EL (cell line): ENCODE measurements at places on chromosomes 12 and 14.

DNA sequence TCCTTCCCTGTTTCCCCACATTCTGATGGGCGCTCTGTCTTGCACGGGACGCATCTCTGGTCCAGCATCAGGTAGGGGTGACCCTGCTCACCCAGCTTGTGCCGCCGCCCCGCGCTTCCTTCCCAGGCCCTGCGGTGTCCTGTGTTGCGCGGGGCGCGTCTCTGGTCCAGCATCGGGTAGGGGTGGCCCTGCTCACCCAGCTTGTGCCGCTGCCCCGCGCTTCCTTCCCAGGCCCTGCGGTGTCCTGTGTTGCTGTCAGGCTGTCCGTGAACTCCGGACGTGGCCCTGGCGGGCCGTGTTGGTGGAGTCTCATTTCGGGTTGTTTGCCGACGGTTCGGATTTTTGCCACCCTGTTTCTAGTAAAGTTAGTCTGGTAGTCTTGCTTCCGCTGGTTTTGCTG, 6.8 kb downstream of the FBRSL1 start:
- DNase-seq = no peak

- DNase-seq = no peak
These were observed at the start of gene TMEM30B for GRCh38 chr14:61281186-61281947. TSS of gene TMEM30B (minus strand) at chr14:61281338. CDS start at chr14:61281147, 191 bp downstream.

DNA sequence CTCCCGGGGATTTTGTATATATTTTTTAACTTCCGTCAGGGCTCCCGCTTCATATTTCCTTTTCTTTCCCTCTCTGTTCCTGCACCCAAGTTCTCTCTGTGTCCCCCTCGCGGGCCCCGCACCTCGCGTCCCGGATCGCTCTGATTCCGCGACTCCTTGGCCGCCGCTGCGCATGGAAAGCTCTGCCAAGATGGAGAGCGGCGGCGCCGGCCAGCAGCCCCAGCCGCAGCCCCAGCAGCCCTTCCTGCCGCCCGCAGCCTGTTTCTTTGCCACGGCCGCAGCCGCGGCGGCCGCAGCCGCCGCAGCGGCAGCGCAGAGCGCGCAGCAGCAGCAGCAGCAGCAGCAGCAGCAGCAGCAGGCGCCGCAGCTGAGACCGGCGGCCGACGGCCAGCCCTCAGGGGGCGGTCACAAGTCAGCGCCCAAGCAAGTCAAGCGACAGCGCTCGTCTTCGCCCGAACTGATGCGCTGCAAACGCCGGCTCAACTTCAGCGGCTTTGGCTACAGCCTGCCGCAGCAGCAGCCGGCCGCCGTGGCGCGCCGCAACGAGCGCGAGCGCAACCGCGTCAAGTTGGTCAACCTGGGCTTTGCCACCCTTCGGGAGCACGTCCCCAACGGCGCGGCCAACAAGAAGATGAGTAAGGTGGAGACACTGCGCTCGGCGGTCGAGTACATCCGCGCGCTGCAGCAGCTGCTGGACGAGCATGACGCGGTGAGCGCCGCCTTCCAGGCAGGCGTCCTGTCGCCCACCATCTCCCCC, 777 bp downstream of the ASCL1 start:
- peak; percentile 24 for DNase-seq

- no peak for DNase-seq
These were observed 133.9 kb upstream of the FGD4 start for GRCh38 chr12:32265456-32265855.

DNA sequence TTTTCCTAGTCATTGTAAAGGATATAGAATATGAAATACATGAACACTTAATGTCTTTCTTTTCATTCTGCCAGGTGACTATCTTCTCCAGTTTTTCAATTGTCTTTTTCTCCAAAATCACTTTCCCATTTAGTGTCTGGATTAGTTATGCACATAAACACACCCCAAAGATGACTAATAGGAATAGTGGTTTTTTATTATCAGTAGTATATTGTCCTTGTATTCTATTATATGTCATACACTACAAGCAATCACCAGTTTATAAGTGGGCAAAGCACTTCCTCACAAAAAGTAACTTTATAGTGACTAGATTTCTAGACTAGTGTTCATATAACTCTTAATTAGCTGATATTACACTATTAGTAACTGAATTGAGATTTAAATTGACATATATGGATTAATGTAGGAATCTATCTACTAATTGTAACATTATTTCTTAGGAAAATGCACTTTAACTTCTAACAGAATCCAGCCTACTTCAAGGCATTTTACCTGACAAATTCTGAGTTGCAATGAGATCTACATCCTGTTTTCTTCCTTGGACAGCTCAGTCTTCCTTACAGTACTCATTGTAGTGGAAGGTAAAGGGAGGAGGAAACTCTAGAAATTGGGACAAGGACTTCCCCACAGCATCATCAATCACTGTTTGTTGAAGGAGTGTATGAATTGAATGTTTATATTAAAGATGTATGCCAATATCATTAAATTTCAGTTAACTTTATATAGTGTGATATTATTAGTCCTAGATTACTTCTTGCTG, 186.1 kb upstream of the GARIN2 start:
- peak; percentile 23 for DNase-seq

GRCh38 chr12:69689638-69690037, 9.5 kb downstream of the BEST3 start:
- no peak for DNase-seq
